NCI-H2081 treated with DMSO at 0.1 percent for 48 hours (cell line): ENCODE measurements at places on chromosomes 12 and 14.

DNA sequence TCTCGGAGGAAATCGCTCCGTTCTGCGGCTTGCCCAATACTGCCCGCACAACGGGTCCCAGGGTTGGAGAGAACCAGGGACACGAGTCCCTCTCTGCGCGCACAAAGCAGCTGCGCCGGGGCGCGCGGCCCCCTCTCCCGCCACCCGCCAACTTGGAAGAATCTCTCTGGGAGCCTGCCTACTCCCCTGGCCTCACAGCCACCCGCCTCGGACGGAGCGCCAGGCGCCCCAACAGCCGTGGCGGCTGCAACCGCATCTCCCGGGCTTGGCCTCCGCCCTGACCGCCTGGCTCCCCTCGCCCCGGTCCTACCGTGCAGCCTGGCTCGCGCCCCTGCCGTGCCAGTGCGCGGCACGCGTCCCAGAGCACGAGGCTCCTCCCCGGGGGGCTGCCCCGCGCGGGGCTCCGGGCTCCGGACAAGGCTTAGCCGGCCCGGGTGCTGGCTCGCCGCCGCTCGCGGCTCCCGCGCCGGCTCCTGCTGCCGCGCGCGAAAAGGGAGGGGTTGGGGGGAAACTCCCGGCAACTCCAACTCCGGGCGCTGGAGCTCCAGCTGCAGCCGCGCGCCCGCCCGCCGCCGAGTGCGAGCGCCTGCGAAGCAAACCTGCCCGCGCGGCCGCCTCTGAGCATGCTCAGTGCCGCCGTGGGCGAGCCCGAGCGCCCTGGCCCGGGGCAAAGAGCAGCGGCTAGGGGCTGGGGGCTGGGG is at the start of gene STXBP6:
Gene STXBP6, minus strand, starts transcription at position 580 of the 701 bp plus-strand sequence. CDS start 75,329 bp downstream, outside the sequence.
- no peak for DNase-seq

DNA sequence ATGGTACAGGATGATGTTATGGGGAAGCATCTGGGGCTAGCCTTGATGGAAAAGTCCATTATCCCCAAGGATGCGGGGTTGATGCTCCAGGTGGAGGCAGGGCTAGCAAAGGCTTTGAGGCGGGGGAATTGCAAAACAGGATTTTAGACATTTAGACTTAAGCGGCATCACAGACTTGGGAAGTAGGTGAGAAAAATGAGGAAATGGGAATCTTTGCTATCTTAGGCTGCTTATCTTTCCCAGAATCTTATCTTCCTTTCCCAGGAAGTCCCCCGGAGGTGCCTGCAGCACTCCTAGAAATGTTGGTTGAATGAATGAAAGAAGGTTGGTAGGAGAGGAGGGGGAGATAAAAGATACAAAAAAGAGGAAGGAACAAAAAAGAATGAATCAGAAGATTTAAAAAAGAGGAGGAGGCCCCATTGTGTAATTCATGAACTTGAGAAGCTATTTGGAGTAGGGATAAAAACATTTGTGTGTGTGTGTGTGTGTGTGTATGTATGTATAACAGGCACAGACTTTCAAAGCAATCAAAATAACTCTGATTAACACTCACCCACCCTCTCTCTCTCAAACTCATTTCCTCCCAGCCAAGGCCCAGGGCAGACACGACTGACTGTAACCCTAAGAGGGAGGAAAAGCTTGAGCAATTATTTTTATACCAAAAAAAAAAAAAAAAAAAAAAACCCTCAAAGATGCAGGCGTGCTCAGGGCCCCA is 62.5 kb upstream of the TBX3 start:
- DNase-seq: no peak

- no peak for DNase-seq
Measured at GRCh38 chr12:101824831-101825230, 5.9 kb downstream of the GNPTAB start.

- DNase-seq: no peak
Measured at GRCh38 chr14:75333606-75334548, 55.2 kb downstream of the FOS start.

- DNase-seq: no peak
Measured at GRCh38 chr12:127162902-127163301, 1104.1 kb upstream of the TMEM132C start.

- DNase-seq: no peak
Measured at GRCh38 chr12:20472102-20472782, 103.9 kb downstream of the PDE3A start.

DNA sequence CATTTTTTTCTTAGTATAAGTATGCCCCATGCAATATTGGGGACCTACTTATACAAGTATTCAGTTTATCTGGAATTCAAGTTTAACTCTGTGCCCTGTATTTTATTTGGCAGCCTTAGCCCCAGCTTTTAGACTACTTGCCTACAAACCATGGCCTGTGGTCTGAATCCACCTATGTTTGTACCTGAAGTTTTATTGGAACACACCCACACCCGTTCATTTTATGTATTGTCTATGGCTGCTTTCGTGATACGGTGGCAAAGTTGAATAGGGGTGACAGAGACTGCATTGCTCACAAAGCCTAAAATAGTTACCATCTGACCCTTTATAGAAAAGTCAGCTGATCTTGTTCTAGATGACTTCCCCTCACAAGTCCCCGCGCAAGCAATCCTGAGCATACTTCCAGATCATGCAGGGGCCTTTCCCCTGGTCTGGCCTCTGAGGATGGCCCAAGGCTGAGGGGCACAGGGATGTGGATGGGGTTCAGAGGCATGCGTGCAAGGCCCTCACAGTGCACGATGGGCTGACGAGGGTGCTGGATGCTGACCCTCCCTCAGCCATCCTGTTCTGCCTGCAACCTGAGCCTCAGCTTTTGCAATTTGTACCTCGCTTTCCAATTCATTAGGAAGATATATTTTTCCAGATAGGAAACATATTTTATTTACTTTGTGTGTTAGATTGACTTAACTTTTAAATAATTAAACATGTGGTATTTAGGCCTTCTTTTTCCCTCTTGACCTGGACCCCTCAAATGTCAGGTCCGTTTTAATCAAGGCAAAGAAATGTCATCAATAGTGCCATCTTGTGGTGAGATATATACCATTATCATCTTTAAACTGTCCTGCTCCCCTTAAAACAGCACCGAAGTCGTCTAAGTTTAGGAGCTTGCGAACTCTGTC is 527.3 kb upstream of the CCDC196 start:
- DNase-seq: no peak

- no peak for DNase-seq
Measured at GRCh38 chr12:82366197-82366596, 7.9 kb downstream of the METTL25 start.

- no peak for DNase-seq
Measured at GRCh38 chr14:92637228-92637627, 111.2 kb downstream of the LGMN start.

- no peak for DNase-seq
Measured at GRCh38 chr12:29782285-29782870, 1.4 kb downstream of the TMTC1 start.

GRCh38 chr12:132777614-132778013 is 16.0 kb upstream of the ANKLE2 start:
- no peak for DNase-seq
